Nephron progenitor cell (in vitro differentiated cells): ENCODE measurements at places on chromosomes 3 and 15.

- DNase-seq: no peak
- H3K27me3 ChIP-seq: peaks cover 3% of the 10 kb centered on the region
Measured at GRCh38 chr3:71708476-71709105, 16.6 kb downstream of the EIF4E3 start.

GRCh38 chr15:81502439-81502838 lies 128.4 kb upstream of the TMC3 start:
- no peaks in the 10 kb centered on the region for H3K27me3 ChIP-seq
- DNase-seq: no peak
- no peak overlapping the region for H3K4me3 ChIP-seq
- no peak overlapping the region for H3K27ac ChIP-seq
- H3K36me3 ChIP-seq: peaks cover 15% of the 10 kb centered on the region
- H3K4me1 ChIP-seq: peaks cover 15% of the 10 kb centered on the region

DNA sequence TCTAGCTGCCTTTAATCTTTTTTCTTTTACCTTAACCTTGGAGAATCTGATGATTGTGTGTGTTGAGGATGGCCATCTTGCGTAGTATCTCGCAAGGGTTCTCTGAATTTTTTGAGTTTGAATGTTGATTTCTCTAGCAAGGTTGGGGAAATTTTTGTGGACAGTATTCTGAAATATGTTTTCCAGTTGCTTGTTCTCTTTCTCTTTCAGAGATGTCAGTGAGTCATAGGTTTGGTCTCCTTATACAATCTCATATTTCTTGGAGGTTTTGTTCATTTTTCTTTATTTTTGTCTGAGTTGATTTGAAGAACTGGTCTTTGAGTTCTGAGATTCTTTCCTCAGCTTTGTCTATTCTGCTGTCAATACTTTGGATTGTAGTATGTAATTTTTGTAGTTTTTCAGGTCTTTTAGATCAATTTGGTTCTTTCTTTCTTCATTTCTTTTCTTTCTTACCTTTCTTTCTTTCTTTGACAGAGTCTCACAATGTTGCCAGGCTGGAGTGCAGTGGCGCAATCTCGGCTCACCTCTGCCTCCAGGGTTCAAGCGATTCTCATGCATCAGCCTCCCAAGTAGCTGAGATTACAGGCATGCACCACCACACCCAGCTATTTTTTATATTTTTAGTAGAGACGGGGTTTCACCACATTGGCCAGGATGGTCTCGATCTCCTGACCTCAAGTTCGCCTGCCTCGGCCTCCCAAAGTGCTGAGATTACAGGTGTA lies 366.4 kb upstream of the RASGRP1 start:
- H3K27me3 ChIP-seq: peaks cover 5% of the 10 kb centered on the region
- no peak for DNase-seq
- H3K27ac ChIP-seq: no peak overlapping the region
- H3K36me3 ChIP-seq: no peaks in the 10 kb centered on the region
- H3K4me1 ChIP-seq: peaks cover 5% of the 10 kb centered on the region
- H3K4me3 ChIP-seq: no peak overlapping the region

- H3K36me3 ChIP-seq: peaks cover 14% of the 10 kb centered on the region
- peak; percentile 64 for DNase-seq
- peaks cover under 1% of the 10 kb centered on the region for H3K27me3 ChIP-seq
Measured at GRCh38 chr3:47163169-47164006, 525 bp downstream of the SETD2 start.

GRCh38 chr3:17740721-17741141 lies 1.7 kb downstream of the TBC1D5 start:
- peaks cover 77% of the 10 kb centered on the region for H3K4me1 ChIP-seq
- H3K4me3 ChIP-seq: peak overlapping the region; percentile 88
- peak overlapping the region; percentile 99 for H3K27ac ChIP-seq

GRCh38 chr3:4271834-4272233 lies 31.3 kb upstream of the SETMAR start:
- no peak overlapping the region for H3K4me3 ChIP-seq
- no peak overlapping the region for H3K27ac ChIP-seq
- DNase-seq: peak; percentile 13
- H3K27me3 ChIP-seq: peaks cover 13% of the 10 kb centered on the region
- H3K36me3 ChIP-seq: no peaks in the 10 kb centered on the region

DNA sequence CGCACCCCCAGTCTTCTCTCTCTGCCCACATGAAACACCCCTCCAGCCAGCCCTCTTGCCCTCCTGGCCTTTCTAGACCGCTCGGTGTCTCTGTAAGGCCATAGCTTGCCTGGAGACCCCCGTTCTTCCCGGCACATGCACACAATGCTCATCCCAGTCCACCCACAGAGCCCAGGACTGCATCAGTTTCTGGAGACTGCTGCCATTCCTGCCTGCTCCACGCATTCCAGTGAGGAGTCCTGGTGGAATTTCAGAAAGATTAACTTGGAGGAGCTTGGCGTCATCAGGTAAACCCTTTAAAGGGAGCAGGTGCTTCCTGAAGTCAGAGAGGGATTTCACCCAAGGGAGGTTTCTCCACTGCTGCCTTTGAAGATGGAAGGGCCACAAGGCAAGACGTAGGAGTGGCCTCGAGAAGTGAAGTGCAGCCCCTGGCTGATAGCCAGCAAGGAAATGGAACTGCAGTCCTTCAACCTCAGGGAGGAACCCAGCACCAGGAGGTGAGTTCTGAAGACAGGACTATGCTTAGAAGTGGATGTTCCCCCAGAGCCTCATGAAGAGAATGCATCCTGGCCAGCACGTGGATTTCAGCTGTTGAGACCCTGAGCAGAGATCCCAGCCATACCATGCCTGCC lies 19.2 kb downstream of the SLC41A3 start:
- no peak for DNase-seq
- peaks cover 20% of the 10 kb centered on the region for H3K4me1 ChIP-seq
- H3K27ac ChIP-seq: no peak overlapping the region
- peaks cover 30% of the 10 kb centered on the region for H3K36me3 ChIP-seq
- H3K4me3 ChIP-seq: no peak overlapping the region
- H3K27me3 ChIP-seq: no peaks in the 10 kb centered on the region

DNA sequence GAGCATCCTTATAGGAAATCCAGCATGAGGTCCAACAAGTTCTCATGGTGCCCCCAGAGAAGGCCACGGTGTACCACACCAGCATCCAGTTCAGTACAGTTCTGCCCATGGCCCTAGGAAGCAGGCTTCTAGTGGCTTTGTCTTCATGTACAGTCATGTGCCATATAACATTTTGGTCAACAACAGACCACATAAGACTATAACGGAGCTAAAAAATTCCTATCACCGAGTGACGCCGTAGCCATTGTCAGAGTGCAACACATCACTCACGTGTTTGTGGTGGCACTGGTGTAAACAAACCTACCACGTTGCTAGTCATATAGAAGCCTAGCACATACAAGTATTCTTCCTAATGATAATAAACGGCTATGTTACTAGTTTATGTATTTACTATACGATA lies 209.0 kb downstream of the ARRDC4 start:
- H3K36me3 ChIP-seq: no peaks in the 10 kb centered on the region
- H3K27me3 ChIP-seq: peaks cover 15% of the 10 kb centered on the region
- peaks cover 11% of the 10 kb centered on the region for H3K4me1 ChIP-seq
- no peak overlapping the region for H3K27ac ChIP-seq
- DNase-seq: no peak

GRCh38 chr3:17342119-17342518 lies 400.3 kb downstream of the TBC1D5 start:
- peaks cover 5% of the 10 kb centered on the region for H3K36me3 ChIP-seq
- no peak overlapping the region for H3K4me3 ChIP-seq
- DNase-seq: no peak
- no peaks in the 10 kb centered on the region for H3K4me1 ChIP-seq
